ENCODE measurements at places on chromosomes 3 and 15.
A peak's percentile ranks its signal among the peaks of the same experiment; 100 is the strongest.

GRCh38 chr15:82043130-82043673 is 2.6 kb downstream of the MEX3B start:
- peak; percentile 19 for DNase-seq

DNA sequence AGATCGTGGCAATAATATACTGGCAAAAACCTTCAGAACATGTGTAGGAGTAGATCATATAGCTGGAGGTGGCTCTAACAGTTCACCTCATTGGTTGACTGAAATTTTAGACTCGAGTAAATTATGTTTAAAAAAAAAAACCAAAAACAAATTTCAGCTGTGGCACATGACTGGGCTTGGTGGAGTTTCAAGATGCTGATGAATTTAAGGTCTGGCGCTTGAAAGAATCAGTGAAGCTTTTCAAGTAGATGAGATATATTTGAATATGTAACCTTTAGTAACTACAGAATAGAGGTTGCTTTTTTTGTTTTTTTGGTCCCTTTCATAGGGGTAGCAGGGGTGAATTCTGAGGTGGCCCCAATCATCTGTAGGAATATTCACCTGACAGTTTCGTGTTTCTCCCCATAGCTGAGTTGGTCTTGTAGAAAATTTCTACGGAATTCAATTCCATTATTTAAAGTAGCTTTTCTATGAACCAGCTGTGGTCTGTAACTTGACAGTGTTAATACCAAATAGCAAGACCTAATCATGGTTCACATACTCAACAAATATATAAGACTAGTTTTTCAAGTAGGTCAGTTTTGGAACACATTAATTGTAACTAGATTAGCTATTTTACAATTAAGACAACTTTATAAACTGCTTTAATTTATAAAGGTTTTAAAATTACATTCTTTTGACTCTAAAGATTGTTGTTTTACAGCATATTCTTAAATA is 65.6 kb downstream of the MAP4 start:
- DNase-seq: no peak

DNA sequence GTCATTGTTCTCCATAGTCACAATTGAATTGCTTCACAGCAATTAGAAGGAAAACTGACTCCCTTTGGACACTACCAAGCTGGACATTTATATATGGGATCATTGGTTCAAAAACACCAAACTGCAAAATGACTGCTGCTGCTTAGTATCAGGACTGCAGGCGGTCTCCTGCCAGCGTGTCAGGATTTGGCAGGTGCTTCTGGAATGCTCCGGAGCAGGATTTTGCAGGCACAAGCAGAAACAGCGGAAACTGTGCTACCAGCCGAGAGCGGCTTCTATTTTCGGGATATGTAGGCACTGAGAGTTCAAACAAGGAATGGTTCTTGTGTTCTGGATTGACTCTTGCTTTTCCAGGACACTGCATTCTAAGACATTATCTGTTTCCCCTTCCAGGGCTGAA is 95.5 kb downstream of the SSR3 start:
- no peak for DNase-seq

DNA sequence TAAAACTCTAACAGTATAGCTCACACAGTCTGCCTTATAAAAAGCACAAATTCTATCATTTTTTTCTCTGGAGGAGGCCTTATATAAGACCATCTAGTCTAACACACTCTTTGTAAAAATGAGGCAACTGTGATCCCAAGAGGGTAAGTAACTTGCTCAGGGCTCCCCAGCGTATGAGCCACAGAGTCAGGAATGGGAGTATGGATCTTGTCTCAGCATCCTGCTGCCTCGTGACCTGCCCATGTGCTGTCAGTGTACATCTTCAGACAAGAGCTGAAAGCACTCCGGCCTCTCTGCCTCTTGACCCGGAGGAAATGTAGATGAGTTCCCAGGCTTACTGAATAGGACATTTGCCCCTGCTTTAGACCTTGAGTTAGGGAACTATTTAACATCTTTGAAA is 28.4 kb upstream of the MEF2A start:
- no peak for DNase-seq

DNA sequence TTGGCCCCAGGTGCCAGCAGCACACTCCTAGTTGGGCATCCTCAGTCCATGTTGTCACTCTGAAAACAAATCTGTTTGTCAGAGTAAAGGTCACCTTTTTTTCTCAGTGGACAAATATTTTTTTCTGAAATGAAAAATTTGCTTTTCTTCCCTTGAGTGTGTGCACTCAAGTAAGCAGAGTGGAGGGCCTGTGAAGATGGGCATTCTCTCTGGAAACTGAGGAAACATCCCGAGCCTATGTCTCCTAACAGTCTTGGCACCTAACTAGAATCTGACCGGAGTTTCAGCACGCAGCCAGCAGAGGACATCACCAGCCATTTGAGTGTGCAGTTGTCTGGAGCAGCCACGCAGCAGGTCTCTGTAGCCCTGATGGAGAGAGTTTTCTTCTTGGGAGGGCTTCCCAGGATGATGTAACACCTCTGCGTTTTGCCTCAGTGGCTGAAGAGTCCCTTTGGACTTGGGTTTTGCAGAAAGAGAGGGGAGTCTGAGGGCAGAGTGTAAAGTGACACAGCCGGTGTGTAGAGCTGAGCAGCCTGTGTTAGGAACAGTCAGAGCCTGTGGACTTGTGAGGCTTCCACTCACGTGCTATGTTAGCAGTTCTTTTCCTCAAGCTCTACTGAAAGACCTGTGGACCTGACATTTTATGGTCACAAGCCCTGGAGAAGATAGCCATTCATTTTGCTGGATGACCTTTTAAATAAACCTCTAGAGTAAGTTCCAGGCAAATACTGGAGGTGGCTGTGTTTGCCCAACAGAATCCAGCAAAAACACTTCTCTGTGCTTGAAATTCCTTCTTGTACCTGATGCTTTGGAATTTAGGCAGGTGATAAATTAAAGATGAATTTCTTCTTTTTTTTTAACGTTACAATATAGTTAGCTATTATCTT is 51.6 kb downstream of the ABHD2 start:
- DNase-seq: peak; percentile 40

- no peak for DNase-seq
Measured at GRCh38 chr15:20349774-20350498, 191.7 kb downstream of the GOLGA6L6 start.

Data from BE2C (cell line).